ENCODE measurements at places on chromosomes 5 and 9.

DNA sequence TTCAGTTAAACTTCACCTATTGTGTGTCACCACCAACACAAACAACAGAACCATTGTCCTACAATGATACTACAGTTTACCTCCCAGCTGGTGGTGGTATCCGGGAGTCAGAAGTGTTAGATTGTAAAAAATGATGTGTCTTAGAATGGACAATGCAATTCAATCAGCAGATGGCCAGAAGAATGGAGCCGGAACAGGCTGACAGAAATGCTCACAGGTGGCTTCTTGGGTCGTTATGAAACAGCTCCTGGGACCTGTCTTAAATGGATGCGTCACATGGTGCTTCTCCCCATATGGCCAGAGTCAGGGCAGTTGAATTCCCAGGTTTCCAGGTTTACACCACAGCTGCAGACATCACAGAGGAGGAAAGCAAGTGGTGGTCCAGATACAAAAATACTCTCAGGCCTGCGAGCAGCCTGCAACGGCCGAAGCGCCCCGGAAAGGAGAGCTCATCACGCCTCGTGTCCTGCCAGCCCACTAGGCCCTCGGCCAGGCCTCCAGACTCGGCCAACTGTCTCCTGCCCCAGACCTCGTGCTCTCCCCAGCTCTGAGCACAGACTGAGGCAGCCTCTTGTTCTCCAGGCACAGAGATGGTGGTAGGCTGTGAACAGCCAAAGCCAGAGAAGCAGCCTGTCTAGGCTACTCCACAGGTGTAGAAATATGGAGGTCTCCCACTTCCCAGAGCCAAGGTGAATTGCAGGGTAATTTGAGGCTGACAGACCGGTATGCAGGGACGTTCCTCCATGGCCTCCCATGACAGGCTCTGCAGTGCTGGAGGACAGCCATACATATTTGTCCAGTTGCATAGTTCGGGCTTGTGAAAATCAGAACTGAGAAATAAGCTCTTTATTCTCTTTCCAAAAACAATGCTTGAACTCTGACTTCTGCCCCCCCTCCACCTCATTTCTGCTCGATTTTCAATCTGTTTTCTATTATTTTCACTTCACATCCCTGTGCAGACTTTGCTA lies 98.5 kb upstream of the SPATA31C2 start:
- peak; percentile 39 for DNase-seq

DNA sequence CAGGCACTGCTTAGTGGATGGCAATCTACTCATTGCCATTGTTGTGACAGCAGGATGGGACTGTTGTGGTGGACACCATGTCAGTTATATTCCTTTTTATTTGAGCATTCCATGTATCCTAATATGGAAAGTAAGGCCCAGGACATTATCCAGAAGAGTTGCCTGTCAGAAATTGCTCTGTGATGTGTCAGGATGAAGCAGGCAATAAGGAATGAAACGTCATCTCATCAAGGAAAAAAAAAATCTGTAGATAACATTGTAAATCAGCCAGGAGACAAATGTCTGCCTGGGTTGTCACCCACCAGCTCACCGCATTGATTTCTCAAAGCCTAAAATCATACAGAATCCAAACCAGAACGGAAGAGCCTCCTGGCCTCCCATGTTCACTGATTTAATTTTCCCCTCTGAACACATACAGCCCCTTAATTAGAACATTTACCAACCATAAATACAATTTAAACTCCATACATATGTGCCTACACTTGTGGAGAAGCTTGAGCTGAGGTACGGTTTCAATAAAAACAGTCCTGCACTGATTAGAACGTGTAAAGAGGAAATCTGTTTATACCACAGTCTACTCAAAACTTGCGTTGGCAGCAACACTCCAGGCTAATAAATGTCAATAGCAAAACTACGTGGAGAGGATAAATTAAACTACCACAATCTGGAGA lies 73.9 kb downstream of the FOXD1 start:
- no peak for DNase-seq

DNA sequence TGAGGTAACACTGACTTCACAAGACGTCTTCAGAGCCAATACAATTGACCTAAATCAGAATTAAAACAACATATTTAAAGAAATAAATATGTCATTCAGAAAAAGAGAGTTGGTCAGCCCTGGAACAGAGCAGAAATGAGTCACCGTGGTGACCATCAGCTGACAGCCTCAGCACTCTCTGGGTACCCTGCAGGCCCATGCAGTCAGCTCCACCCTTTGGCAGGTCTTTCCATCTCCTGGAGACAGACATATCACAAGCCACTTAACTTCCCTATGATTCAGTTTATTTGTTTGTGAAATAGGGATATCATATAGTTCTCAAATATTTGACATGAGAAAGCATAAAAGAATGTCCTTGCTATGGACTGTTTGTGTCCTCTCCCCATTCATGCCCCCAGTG lies 151.6 kb upstream of the MEF2C start:
- DNase-seq: no peak

DNA sequence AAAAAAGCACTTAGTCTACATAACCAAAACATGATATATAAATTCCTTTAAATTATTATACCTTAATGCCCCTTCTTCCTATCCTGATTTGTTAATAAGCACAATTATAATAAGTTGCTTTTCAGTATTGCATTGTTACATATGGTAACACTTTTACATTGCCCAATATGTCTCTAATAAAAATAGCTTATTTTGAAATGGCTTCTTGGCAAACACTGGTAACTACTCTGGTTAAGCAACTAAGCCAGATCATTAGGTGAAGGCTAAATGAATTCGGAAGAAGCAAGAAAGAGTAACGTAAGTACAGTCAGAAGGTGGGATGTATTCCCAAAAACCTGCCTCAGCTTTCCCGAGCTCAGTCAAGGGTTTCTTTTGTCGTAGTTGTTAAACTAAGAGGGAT lies 85.3 kb downstream of the TTC39B start:
- DNase-seq: peak; percentile 59

- no peak for DNase-seq
These were observed 122.2 kb downstream of the FGF10 start for GRCh38 chr5:44266882-44267576.

- DNase-seq: peak; percentile 0
These were observed 841.9 kb upstream of the ACO1 start for GRCh38 chr9:31542384-31543055.

GRCh38 chr5:151413800-151414199 lies 33.6 kb upstream of the SLC36A1 start:
- DNase-seq: no peak

DNA sequence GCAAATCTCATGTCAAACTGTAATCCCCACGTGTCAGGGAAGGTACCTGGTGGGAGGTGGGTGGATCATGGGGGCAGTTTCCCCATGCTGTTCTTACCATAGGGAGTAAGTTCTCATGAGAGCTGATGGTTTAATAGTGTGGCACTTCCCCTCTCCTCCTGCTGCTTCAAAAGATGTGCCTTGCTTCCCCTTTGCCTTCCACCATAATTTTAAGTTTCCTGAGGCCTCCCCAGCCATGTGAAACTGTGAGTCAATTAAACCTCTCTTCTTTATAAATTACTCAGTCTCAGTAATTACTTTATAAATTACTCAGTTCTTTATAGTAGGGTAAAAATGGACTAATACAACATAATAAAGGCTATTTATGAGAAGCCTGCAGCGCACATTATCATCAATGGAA lies 7.1 kb upstream of the CNTRL start:
- DNase-seq: no peak

DNA sequence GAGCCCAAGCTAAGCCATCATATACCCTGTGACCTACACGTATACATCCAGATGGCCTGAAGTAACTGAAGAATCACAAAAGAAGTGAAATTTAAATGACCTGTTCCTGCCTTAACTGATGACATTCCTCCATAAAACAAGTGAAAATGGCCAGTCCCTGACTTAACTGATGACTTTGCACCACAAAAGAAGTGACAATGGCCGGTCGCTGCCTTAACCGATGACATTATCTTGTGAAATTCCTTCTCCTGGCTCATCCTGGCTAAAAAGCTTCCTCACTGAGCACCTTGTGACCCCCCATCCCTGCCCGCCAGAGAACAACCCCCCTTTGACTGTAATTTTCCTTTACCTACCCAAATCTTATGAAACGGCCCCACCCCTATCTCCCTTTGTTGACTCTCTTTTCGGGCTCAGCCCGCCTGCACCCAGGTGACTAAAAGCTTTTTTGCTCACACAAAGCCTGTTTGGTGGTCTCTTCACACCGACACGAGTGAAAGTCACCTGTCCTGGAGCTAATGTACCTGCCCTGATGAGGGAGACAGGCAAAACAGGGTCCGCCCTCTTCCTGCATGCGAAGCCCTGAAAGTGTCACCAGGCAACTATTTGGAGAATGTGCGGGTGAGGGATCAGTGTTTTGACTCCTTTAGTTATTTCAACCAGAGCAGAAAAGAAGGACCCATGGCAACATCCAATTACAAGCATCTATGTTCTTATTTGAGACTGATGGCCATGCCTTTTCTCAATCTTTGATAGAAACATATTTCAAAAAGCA lies 266.1 kb downstream of the SMARCA2 start:
- no peak for DNase-seq

DNA sequence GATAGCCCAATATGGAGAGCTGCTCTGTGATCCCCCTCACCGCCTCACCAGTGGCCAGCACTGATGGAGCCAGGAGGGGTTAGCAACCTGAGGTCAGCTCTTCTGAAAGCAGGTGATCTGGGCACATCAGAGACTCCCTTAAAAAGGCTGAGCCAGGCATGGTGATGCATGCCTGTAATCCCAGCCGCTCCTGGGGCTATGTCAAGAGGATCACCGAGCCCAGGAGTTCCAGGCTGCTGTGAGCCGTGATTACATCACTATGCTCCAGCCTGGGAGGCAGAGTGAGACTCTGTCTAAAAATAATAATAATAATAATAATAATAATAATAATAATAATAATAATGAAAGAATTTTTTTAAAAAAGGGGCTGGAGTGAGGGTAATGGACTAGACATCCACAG lies 66.6 kb upstream of the HRH2 start:
- no peak for DNase-seq

DNA sequence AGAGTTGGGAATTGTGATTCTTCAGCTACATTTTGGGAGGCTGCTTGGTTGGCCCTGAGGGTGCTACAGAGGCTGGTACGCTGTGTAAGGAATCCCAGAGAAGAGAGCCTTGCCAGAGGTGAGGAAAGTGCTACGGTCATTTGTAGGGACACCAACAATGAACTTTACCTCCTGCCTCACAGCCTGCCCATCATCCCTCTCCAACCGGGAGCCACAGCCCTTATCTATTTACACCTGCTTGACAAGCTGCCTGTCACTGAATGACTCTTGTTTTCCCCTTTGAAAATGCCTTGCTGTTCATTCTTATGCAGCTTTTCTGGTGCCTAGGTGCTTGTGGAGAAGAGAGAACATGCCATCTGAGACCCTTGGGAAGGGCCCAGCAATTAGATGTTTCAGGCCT lies 110.8 kb downstream of the PCSK1 start:
- DNase-seq: no peak

- DNase-seq: no peak
These were observed 93.3 kb upstream of the PCSK5 start for GRCh38 chr9:75797085-75797580.

DNA sequence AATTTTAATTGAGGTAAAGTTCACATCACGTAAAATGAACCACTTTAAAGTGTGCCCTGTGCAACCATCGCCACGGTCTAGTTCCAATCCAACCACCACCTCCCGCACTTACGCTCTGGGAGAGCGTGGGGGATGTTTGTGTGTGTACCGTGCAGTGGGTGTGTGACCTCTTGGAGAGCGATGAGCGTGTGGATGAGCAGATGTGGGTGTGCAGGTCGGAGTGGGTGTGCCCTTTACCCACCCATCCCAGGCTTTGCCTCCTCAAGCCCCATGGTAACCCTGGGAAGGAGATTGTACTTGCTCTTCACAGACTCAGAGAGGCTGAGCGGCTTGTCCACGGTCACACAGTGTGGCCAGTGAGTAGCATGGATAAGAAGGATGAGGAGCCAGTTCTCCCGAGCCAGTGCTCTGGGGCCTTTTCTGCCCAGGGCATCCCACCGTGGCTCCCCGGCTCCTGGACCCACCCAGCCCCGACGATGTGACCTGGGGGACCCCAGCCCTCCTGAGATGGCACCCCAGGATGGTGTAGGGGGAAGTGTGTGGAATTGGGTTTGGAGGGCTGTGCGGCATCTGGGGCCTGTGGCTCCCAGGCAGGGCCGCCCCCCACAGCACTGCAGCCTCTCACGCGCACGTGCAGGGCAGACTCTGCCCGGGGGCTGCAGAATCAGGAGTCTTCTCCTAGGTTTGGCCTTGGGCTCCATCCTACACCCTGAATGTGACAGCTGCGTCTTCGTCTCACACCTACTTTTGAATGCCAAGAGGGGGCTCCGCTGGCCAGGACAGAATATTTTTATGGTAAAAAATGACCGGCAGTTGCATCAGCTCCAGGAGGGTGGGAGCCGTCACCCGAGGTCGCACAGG lies 13.6 kb downstream of the LHX3 start:
- no peak for DNase-seq

GRCh38 chr9:127308652-127309434 lies 44.3 kb downstream of the GARNL3 start:
- DNase-seq: no peak

Measured in AG09319 (cell line).